Suppressor macrophage (primary cell): ENCODE measurements at places on chromosomes 13 and 19.
A peak's percentile ranks its signal among the peaks of the same experiment; 100 is the strongest.

GRCh38 chr13:112719016-112719415 lies 29.2 kb downstream of the ATP11A start:
- no peak for DNase-seq

DNA sequence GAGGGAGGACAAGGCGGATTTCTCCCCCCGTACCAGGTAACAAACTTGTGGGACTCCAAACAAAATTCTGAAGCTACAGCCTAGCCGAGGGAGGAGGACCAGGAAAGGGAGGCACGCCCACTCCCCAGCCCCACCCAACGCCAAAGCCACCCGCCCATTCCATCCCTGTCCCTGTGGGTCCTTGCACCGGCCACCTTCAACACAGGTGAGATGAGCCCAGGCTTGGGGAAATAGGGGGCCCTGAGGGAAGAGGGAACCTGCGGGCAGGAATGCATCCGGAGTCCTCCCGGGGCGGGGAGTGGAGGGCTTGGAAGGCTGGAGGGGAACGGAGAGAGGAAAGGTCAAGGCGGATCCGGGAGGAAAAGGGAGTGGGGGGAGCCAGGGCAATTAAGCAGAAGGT lies at the start of gene BEST2:
Gene BEST2, plus strand, starts transcription at position 157 of the 400 bp plus-strand sequence. CDS start 802 bp downstream, outside the sequence.
- no peak for DNase-seq

- DNase-seq: no peak
Measured at GRCh38 chr13:37306778-37307544, 201.5 kb upstream of the CSNK1A1L start.

DNA sequence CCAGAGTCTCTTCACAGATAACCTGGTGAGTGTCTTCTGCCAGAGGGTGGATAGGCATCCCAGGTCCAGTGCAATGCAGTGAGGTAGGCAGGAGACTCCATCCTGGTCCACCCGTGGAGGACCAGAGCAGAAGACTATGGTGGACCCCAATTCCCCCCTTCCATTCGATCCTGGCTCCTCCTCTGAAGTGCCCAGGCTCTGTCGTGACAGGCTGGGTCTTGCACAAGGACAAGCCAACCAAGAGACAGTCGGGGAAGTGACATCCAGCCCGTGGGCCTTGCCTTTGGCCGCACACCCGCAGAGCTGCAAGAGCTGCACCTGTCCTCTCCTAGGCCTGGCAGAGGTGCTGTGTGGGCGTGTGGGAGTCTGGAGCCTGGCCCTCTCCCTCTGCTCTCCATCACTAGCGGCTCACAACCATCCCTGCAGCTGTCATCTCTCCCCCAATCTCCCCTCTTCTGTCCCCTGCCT lies 3.1 kb downstream of the ZNF784 start:
- DNase-seq: no peak

DNA sequence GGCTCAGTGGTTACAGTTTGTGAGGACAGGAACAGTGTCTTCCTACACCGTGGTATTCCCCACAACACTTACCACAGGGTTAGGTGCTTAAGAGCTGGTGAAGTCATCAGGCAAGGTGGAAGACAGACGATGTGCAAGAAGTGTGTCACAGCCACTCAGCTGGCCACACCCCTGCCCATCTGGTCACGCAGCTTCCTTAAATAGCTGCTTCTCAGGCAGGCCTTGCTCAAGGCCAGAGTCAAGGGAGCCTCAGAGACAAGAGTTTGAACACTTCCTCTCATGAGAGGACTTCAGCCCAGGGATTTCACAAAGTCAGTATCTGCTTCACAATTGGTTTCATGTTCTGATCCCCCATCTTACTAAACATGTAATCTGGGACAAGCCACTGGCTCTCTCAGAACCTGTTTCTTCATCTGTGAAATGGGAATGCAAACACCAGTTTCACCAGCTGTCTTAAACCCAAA lies 80.3 kb upstream of the FRY start:
- DNase-seq: peak; percentile 97
